ENCODE measurements at places on chromosomes 7 and 10.
A peak's percentile ranks its signal among the peaks of the same experiment; 100 is the strongest.

DNA sequence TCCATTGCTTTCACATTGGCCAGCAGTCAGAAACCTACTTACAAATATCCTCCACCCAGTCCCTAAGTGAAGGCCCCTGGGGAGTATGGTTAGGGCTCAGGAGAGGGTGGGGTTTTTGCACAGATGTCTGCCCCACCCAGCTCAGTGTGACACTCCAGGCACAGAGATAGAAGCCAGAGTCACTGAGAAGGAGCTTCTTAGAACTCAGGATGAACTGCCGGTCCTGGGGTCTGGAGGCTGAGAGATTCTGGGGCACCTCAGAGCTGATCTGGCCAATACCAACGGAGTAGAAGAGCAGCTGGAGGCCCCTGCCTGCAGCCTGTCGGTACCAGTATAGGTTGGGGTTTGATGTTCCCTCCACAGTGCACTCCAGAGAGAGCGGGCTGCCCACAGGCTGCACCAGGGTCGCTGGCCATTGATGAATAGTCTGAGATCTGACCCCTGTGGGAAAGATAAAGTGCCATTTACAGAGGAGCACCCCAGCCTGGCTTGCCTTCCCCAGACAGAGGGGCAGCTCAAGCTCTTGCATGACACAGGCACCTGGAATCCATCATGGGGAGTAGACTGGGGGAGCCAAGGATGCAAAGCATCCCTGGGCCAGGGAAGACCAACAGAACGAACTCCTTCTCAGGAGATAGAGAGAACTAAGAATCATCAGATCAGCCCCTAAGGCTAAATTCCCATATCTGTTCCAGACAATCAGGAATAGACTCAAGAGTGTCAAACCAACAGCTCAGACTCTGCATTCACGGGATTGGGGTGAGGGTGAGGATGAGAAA lies 41.9 kb downstream of the PRSS2 start:
- no peak for DNase-seq

GRCh38 chr7:37218956-37219355 lies 229.7 kb downstream of the ELMO1 start:
- no peak for DNase-seq

DNA sequence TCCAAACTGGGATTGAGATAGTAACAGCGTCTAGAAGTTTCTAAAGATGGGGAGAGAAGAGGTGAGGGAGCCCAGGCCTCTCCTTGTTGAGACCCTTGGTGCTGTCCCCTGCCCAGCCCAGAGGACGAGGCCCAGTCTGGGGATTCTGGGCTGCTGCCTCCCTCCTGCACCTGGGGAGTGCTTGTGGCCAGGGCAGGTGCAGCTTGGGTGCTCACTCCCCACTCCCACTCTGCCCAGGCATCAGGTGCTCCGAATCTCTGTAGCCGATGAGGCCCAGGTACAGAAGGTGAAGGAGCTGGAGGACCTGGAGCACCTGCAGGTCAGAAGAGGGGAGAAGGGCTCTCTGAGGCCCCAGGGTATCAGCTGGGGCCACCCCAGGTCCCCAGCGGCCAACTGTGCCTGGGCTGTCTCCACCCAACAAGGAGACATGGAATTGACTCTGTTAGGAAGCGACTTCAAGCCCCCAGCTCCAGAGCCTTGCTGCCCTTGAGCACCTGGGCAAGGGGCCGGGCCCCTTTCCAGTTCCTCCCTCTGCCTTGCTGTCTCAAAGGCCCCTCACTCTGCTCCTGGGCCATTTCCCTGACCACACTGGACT lies 664 bp downstream of the CPA1 start:
- DNase-seq, result no peak

DNA sequence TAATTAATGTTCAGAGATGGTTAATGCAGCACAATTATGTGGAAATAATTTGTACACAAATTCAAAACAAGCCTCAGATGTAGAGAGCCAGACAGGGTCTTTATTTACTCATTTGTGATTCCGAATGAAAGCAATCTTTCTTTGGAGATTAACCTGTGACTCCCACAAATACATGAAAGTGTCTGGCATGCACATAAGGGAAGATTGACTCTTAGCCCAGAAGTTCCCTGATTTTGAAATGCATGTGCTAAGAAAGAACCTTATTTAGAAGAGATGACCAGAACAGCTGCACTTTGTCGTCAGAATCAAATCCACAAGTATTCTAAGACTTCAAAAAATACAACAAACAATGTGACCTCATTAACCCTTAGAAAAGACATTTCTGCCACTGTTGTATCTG lies 45.1 kb downstream of the RNLS start:
- no peak for DNase-seq

DNA sequence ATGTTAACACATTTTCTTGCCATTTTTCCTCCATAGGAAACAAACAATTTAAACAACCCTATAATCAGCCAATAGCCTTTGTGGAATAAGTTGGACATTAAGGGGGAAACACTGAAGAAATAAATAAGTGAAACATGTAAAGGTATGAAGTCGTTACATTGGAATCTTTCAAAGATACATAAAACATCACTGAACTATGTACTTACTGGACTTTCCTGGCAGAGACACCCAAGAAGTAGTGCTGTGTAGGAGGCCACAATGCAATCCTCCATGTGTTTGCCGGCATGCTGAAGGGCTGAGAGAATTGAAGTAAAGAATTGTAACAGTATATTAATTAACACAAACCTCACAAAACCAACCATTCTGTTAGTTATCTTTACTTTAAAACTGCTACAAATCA lies 76.5 kb upstream of the GRID1 start:
- no peak for DNase-seq

- no peak for DNase-seq
These were observed 87.9 kb downstream of the KMT2E start for GRCh38 chr7:105101864-105102263.

- DNase-seq, result no peak
These were observed 297.5 kb downstream of the HDAC9 start for GRCh38 chr7:18792871-18793595.

GRCh38 chr7:107432261-107432660 lies 37.6 kb upstream of the GPR22 start:
- DNase-seq, result no peak

DNA sequence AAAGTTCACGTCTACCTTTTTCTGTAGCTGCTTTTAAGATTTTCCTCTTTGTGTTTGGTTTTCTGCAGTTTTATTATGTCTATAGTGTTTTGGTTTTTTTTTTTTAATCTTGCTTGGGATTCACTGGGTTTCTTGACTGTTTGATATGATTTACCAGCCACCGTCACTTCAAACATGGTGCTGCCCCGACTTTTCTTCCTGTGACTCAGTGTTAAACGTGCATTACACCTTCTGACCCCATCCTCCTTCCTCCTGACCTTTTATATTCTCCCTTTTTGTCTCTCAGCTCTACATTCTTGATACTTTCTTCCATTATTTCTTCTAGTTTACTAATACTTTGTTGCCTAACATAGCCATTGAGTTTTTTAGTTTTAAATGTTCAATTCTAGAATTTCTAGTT lies 61.5 kb downstream of the GNA12 start:
- DNase-seq, result no peak

GRCh38 chr7:2863461-2864066 lies 19.5 kb upstream of the GNA12 start:
- peak; percentile 65 for DNase-seq

DNA sequence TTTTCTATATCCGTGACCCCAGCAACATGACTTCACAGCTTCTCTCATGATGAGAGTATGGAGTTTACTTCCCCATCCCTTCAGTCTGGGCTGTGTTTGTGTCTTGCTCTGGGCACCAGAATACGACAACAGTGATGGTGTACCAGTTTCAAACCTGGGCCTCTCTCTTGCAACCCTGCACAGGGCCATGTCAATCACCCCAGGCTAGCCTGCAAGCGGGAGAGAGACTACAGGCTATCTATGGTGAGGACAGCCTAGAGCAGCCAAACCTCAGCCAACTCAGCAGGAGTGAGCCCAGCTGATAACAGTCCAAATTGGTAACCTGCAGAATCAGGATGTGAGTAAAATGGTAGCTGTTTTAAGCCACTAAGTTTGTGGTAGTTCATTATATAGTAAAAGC lies 235.8 kb downstream of the CHCHD3 start:
- DNase-seq, result no peak

- no peak for DNase-seq
These were observed 152.1 kb downstream of the SNX10 start for GRCh38 chr7:26443751-26444150.

GRCh38 chr7:52540041-52540440 lies 495.4 kb upstream of the POM121L12 start:
- DNase-seq, result no peak

DNA sequence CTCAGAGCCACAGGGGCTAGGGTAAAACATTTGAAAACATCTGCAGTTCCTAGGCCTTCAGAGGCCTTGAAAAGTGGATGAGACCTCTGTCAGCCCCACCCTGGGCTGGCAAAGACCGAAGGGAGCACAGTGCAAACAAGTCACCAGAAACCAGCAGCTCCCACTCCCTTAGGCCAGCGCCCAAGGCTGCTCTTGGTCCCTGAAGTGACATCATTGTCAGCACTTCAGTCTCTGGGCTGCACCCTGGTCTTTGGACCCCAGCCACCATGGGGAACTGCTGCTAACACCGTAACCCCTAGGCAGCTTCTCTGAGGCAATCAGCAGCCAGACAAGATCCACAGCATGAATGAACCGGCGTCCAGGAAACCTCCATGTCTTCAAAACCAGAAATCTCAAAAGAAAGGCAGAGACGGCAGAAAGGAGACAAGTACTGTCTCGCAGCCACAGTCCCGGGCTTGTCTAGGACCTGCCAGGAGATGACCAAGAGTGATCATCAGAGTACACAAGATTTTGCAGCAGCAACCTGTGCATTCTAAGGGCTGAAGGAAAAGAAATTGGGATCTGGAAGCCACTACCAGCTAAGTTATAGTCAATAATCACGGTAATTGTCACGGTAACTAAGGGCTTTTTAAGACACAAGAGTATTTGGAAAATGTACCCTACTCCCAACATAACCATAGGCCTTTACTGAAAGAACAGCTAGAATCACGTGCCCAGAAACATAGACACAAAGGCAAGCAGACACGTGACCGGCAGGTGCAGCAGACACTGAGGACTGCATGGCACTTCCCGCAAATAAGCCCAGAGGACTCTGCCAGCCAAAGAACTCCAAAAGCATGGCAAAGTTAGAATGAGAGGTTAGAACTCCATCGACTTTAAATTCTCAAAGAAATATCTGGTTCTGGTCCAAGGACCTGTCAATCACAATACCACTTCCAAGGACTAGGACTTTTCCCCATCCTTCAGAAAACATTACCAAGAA lies 23.3 kb downstream of the CPXM2 start:
- no peak for DNase-seq

DNA sequence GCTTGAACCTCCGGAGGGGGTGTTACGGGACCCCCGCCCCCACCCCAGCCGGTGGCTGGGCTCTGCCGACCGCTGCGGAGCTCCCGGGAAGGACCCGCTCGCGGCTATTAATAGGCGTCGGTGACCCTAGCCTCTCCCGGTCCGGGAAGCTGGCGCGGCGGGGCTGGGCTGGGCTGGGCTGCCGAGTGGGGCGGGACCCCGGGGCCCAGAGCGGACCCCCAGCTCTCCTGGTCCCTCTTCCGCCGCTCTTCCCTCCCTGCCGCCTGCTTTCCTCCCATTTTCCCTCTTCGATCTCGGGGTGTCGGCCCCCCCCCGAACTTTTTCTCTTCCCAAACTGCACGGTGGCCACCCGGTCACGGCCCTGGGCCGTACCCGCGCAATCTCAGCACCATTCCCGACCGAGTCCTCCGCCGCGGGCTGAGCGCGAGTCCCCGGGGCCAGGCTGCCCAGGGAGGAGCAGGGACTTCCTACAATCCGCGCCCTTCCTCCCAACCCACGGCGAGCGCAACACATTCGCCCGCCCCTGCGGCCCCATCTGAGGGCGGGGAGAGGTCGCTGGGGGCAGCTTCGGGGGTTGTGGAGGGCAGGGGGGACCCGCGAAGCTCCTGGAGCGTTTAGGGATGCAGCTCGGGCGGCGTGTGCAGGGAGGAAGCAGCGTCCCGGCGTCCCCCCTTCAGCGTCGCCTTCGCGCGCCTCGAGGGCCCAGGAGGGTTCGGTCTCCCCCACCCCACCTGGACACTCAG lies 3.1 kb upstream of the ELFN1 start:
- no peak for DNase-seq

GRCh38 chr7:99822731-99823718 lies 4.8 kb upstream of the CYP3A43 start:
- DNase-seq, result no peak

- no peak for DNase-seq
These were observed 35.2 kb downstream of the OR13A1 start for GRCh38 chr10:45280113-45280760.

GRCh38 chr7:155316427-155317113 lies 18.9 kb downstream of the INSIG1 start:
- DNase-seq, result no peak
